ENCODE measurements at places on chromosomes 4 and X.

- no peak overlapping the region for H3K27ac ChIP-seq
- no peak for DNase-seq
- no peaks in the 10 kb centered on the region for H3K27me3 ChIP-seq
- H3K4me1 ChIP-seq, result peaks cover 2% of the 10 kb centered on the region
- no peak overlapping the region for H3K4me3 ChIP-seq
- no peaks in the 10 kb centered on the region for H3K36me3 ChIP-seq
These were observed 225.8 kb upstream of the ARSJ start for GRCh38 chr4:114205261-114205660.

DNA sequence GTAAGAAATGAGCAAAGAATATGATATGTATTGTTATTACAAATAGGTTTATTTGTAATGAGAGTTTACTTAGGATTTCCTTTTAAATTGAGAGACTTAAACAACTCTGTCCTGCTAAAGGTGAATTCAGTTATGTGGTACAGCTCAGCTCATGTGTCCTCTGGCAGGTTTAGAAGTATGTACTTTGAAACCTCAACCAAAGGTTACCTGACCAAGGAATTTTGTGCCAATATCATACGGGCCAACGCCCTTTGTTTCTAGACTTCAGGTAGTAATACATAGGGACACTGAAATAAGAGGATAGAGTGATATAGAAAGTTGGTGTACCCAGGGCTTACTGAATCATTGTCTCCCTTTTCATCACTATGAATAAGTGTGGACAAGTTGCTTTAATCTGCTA is 25.7 kb downstream of the SLAIN2 start:
- no peak overlapping the region for H3K27ac ChIP-seq
- no peaks in the 10 kb centered on the region for H3K4me1 ChIP-seq
- H3K27me3 ChIP-seq, result no peaks in the 10 kb centered on the region
- H3K4me3 ChIP-seq, result no peak overlapping the region

DNA sequence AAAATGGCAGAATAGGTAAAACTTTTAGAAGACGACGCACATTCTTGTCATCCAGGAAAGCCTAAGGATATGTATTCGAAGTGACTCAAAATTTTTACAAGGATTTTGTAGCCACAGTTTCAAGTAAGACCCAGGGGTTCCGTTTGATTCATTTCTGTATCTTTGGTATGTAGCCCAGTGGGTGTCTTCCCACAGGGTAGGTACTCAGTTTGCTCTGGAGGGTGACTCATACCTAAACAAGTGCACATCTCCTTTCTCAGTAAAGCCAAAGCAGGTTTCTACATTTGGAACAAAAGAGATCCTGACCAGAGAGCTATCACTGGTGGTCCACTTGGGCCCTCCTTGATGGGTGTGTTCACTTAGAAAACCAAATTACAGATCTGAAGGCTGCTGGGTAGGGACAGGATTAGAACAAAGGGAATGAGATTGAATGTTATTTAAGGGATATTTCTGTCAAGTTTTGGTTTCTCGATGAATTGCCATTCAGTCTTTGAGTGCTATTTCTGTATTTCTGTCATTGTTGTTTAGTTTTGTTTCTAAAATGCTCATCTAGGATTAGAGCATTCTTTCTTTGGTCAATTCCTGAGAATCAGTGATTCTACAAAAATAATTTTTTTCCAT is 56.1 kb downstream of the PLS3 start:
- H3K4me1 ChIP-seq, result peaks cover 1% of the 10 kb centered on the region
- H3K27ac ChIP-seq, result peak overlapping the region; percentile 91
- no peak overlapping the region for H3K4me3 ChIP-seq
- DNase-seq, result peak; percentile 66
- peaks cover 3% of the 10 kb centered on the region for H3K36me3 ChIP-seq

DNA sequence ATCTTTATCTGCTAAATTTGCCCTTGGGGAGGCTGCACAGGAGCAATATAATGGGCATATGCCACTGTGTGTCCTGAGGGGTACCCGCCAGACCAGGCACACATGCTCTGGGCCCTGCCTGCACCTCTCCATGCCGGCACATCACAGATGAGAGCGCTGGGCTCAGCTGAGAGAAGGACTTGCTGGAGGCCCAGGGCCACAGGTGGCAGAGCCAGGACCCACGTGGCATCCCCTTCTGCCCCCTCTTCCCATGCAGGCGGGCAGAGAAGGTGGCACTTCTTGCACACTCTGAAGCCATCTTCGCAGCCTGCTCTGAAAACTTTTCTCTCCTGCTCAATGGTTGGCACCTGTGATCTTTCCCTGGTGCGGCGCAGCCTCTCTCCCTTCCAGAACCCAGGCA is 20.1 kb downstream of the CPZ start:
- H3K4me1 ChIP-seq, result peaks cover 1% of the 10 kb centered on the region
- peaks cover 9% of the 10 kb centered on the region for H3K27me3 ChIP-seq
- H3K27ac ChIP-seq, result no peak overlapping the region
- no peak overlapping the region for H3K4me3 ChIP-seq
- DNase-seq, result no peak
- peaks cover 14% of the 10 kb centered on the region for H3K36me3 ChIP-seq

DNA sequence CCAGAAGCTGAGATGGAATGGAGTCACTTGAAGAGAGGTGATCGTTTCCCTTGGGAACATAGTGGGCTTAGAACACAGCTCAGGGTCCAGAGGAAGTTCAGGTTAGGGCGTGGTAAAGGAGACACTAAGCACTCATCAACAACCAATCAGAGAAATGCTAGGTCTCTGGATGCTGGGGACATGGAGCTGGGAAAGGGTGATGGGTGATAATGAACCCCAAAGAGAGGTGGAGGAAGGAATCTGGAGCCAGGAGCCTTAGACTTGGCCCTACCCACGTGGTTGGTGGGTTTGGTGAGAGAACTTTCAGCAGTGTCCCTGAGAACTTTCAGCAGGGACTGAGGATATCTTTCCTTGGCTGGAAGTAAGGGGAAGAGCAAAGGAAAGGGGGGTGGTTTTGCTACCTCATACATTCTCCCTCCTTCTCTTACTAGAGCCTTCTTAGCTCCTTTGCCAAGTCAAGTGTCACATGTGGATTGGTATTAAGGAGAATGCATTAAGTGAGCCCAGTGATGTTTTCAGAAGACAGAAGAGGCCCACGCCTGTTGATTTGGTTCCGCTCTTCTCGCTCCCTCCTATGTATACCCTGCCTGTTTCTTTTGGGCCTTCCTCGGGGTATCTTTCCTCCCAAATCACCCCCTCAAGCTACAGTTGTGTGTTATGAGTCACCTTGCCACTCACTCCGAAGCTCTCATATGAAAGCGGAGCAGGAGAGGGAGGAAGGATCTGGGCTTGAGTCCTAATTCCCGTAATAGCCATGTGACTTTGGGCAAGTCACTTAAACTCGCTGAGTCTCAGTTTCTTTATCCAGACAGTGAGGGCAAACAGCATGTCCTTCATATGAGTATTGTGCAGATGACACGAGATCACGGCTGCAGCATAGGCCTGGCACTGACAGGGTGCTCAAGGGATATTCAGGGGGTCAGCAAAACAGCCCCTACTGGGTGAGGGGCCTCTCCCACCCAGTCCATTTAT is 63.1 kb downstream of the TSC22D3 start:
- no peak overlapping the region for H3K4me3 ChIP-seq
- peaks cover 22% of the 10 kb centered on the region for H3K4me1 ChIP-seq
- H3K27me3 ChIP-seq, result peaks cover 28% of the 10 kb centered on the region

- no peaks in the 10 kb centered on the region for H3K4me1 ChIP-seq
- H3K36me3 ChIP-seq, result no peaks in the 10 kb centered on the region
- H3K4me3 ChIP-seq, result no peak overlapping the region
- H3K27me3 ChIP-seq, result no peaks in the 10 kb centered on the region
- no peak overlapping the region for H3K27ac ChIP-seq
These were observed 65.7 kb upstream of the ARHGAP24 start for GRCh38 chr4:85409251-85409650.

DNA sequence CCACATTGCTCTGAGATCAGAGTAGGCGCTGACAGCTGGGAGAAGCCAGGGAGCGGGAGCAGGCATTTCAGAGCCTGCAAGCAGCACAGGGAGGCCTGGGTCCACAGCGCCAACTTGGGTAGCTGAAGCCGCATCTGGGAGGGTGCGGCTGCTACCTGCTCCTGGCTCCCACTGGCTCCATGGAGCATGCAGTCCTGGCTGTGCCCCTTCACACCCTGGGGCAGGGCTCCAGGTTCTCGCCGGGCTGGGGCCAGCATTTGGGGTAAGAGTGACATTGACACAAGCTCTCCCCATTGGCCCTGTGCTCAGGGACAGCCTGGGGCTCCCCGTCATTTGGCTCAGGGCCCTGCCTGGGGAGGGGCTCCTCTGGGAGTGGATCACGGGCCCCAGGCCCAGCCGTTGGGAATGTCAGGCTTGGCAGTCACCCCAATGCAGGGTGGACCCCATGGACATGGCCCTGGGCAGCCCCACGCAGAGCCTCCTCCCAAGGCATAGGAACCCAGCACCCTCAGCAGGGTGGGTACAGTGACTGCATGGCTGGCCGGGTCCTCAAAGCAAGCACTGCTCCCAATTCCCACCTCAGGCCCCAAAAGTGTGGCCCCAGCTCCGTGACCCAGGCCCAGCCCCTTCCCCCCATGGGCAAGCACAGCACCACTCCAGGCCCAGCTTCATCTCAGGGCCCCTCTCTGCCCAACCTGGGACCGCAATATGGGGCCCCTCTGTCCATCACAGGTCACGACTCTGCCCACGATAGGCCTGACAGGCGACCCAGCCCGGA is 82.4 kb downstream of the PRDM5 start:
- peaks cover 12% of the 10 kb centered on the region for H3K4me1 ChIP-seq
- no peak overlapping the region for H3K27ac ChIP-seq
- H3K36me3 ChIP-seq, result peaks cover 6% of the 10 kb centered on the region
- H3K4me3 ChIP-seq, result no peak overlapping the region
- H3K27me3 ChIP-seq, result no peaks in the 10 kb centered on the region

DNA sequence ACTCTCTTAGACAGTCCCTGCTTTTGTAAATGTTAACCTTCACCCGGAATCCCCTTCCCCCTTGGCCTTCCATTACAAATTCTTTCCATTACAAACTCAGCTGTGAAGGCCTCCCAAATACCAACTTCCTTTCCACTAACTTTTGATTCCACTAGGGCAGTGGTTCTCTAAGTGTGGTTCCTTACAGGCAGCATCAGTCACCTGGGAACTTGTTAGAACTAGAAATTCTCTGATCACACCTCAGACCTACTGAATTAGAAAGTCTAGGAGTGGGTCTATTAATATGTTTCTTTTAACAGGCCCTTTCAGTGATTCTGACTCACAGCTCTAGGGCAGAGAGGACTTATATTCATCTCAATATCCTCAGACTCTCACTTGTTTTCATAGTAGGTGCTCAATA is 19.0 kb upstream of the MRPL1 start:
- no peaks in the 10 kb centered on the region for H3K36me3 ChIP-seq
- H3K27me3 ChIP-seq, result no peaks in the 10 kb centered on the region
- H3K4me1 ChIP-seq, result no peaks in the 10 kb centered on the region
- H3K27ac ChIP-seq, result no peak overlapping the region
- no peak for DNase-seq

DNA sequence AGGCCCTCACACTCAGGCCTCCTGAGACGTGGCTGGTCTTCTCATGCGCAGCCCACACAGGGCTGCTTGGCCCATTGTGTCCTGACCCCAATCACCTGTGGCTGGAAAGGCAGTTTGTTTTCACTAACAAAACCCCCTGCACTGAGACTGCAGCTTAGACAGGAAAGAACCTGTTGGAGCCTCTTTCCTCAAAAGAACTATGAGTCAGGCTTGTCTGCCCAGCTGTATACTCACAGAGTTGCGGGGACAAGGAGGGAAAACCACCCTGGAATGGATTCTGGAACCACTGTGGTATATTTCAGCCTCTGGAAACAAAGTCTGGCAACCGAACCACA is 5.2 kb upstream of the TMEM156 start:
- no peaks in the 10 kb centered on the region for H3K27me3 ChIP-seq
- H3K27ac ChIP-seq, result peak overlapping the region; percentile 90
- no peaks in the 10 kb centered on the region for H3K36me3 ChIP-seq
- no peak overlapping the region for H3K4me3 ChIP-seq

DNA sequence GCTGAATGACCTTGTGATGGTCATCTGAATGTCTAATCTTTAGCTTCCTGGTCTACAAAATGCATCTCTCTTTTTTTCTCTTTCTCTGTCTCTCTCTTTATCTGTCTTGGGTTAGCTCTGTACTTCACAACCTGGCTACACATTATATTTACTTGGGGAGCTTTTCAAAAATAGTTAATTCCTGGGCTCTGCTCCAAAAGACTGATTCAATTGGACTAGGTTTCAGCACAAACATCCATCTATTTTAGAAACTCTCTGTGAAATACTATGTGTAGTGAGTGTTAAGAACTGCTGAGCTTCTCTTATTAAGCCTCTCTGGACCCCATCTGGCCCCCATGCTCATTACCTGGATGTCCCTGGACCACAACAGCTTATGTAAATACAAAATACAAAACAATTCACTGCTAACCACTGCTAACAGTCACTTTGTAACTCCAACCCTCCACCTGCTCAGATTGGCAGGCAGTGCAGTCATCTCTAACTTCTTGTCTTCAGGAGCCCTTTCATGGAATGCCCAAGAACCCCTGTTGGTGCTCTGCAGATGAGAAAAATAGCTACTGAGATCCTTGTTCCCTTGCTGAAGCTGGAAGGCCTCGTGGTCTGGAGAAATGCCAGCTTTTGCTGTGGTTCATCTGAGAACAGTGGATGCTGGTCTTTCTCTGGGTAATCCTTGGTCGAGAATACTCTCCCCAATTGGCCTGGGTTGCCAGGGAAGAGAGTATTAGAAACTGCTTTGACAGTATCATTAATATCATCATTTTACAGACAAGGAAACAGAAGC is 14.8 kb upstream of the BOD1L1 start:
- H3K4me3 ChIP-seq, result no peak overlapping the region
- H3K27me3 ChIP-seq, result no peaks in the 10 kb centered on the region
- no peak overlapping the region for H3K27ac ChIP-seq
- H3K4me1 ChIP-seq, result no peaks in the 10 kb centered on the region

DNA sequence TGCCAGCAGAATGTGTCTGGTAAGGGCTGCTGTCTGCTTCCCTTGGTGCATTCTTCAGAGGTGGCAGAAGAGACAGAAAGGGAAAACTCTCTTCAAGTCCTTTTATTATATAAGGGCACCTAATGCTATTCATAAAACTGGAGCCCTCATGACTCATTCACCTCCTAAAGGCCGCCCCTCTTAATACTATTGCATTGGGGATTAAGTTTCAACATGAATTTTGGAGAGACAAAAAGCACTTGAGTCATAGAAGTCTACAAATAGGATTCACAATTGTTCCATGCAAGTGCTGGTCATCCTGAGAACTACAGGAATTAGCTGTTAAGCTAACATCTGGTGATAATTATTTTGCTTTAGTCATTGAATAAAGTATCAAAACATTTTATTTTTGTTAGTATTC is 349.5 kb downstream of the HS3ST1 start:
- no peak overlapping the region for H3K27ac ChIP-seq
- no peaks in the 10 kb centered on the region for H3K4me1 ChIP-seq
- no peak overlapping the region for H3K4me3 ChIP-seq
- no peak for DNase-seq

- H3K36me3 ChIP-seq, result no peaks in the 10 kb centered on the region
- H3K4me3 ChIP-seq, result no peak overlapping the region
- peaks cover 3% of the 10 kb centered on the region for H3K4me1 ChIP-seq
- no peaks in the 10 kb centered on the region for H3K27me3 ChIP-seq
- no peak for DNase-seq
These were observed 21.2 kb downstream of the ZFP42 start for GRCh38 chr4:188016754-188017153.
